ENCODE measurements at places on chromosomes 16 and 17.
A peak's percentile ranks its signal among the peaks of the same experiment; 100 is the strongest.

DNA sequence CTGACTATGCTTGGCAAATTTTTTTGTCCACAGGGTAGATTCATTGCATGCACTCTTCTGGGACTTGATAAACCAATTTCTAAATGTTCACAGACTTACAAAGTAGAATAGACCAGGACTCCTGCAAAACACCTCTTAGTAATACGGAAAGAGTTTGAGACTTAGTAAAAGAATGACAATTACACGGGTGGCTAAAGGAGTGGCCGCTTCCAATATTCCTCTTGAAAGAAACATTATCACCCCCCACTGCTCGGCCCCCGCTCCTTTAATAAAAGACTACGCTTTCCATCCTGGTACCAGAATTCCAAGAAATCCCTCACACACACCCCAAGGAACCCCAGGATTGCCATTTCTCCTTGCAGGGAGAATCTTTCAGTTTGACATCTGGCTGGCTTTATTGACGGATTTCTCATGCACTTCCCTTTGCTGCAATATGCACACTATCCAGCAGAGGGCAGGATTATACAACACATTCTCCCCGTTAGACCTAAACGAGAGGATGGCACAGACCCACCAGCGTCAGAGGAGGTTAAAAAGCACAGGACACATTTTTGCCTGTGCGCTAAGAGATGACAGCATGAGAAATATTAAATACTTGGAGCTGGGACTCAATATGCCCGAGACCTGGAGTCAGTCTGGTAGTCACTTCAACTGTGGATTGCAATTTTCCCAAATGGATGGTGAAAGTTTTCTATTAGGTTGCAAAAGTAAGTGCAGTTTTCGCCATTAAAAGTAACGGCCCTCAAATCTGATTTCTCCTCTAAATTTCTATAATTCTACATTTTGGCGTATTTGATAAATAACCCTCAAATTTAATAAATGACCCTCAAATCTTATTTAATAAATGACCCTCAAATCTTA is 46.6 kb upstream of the NUDT7 start:
- no peak overlapping the region for H3K27ac ChIP-seq
- DNase-seq = peak; percentile 65
- H3K36me3 ChIP-seq = no peaks in the 10 kb centered on the region
- H3K4me3 ChIP-seq = no peak overlapping the region
- H3K27me3 ChIP-seq = no peaks in the 10 kb centered on the region

DNA sequence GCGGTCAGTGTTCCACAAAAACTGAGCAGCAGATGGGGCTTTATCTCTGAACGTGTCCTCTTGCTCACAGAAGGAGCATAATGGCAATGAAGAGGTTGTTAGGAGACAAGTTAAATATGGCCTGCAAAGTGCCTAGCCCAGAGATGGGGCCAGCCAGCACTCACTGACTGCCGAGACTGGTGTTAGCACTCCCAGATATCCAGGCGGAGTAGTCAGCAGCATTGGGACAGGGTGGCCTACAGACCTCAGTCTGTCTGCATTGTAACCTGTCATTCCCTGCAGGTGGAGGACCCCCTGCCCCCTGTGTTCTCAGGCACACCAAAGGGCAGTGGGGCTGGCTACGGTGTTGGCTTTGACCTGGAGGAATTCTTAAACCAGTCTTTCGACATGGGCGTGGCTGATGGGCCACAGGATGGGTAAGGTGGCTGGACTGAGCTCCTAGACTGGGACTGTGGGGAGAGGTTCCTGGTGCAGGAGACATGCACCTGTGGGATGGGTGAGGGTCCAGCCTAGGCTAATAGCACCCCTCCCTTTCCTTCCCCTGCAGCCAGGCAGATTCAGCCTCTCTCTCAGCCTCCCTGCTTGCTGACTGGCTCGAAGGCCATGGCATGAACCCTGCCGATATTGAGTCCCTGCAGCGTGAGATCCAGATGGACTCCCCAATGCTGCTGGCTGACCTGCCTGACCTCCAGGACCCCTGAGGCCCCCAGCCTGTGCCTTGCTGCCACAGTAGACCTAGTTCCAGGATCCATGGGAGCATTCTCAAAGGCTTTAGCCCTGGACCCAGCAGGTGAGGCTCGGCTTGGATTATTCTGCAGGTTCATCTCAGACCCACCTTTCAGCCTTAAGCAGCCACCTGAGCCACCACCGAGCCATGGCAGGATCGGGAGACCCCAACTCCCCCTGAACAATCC is 4.2 kb downstream of the MFAP4 start:
- H3K36me3 ChIP-seq = peaks cover 53% of the 10 kb centered on the region
- peak; percentile 15 for DNase-seq
- no peak overlapping the region for H3K4me3 ChIP-seq
- H3K27ac ChIP-seq = no peak overlapping the region
- H3K27me3 ChIP-seq = no peaks in the 10 kb centered on the region

GRCh38 chr17:79975498-79976134 is 60.1 kb downstream of the TBC1D16 start:
- no peaks in the 10 kb centered on the region for H3K4me1 ChIP-seq
- DNase-seq = no peak
- no peaks in the 10 kb centered on the region for H3K36me3 ChIP-seq
- no peak overlapping the region for H3K4me3 ChIP-seq
- no peak overlapping the region for H3K27ac ChIP-seq

DNA sequence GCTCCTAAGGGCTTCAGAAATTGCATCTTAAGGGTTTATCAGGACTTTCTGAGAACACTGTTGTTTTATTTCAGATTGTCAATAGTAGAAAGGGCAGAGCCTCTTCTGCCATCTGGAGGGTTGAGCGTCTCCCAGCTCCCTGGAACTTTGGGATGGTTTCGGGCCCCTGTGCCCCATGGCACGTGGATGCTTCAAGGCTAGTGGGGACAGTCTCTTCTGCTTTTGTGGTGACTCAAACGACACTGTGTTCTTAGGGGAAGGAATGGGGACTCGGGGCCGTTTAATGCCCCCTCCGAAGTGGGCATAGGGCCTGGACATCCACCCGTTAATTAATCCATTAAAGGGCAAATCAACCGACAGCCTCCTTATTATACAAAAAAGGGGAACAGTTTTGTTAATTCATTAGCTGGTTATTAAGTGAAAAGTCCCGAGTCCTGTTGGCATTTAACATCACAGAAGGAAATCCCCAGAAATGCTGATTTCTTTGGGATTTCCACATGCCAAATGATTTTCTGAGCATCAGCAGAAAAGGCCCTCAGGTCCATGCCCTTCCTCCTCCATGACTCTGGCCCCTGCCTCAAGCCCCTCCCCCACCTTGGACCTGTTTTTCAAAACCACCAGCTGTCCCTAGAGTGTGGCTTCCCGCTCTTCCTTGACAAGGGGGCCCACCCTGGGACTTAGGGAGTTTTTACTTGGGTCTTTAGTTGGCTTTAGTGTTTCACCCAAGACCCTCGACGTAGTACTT is 68.7 kb downstream of the ARSG start:
- H3K27me3 ChIP-seq = no peaks in the 10 kb centered on the region
- no peaks in the 10 kb centered on the region for H3K36me3 ChIP-seq
- H3K4me1 ChIP-seq = no peaks in the 10 kb centered on the region
- no peak overlapping the region for H3K27ac ChIP-seq
- H3K4me3 ChIP-seq = no peak overlapping the region

DNA sequence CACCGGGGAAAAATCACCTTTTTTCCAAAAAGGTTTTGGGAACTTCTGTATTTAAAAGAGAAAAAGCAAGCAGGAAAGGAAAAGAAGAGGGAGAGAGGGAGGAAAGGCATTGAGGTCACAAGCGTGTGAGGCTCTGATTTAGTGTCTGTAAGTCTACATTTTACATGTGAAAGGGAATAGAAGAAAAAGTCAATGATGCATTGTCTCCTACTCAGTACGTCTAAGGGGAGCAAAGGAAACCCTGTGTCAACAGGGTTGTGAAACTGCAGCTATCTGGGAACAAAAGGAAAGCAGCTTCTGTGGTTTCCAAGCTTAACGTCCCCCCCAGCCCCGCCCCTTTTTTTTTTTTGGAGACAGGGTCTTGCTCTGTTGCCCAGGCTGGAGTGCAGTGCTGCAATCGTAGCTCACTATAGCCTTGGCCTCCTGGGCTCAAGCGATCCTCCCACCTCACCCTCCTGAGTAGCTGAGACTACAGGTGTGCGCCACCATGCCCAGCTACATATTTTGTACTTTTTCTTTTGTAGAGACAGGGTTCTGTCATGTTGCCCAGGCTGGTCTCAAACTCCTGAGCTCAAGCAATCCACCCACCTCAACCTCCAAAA is 1.8 kb upstream of the CDC42EP4 start:
- no peaks in the 10 kb centered on the region for H3K36me3 ChIP-seq
- DNase-seq = no peak
- H3K4me3 ChIP-seq = no peak overlapping the region
- H3K27me3 ChIP-seq = no peaks in the 10 kb centered on the region
- peaks cover 10% of the 10 kb centered on the region for H3K4me1 ChIP-seq

DNA sequence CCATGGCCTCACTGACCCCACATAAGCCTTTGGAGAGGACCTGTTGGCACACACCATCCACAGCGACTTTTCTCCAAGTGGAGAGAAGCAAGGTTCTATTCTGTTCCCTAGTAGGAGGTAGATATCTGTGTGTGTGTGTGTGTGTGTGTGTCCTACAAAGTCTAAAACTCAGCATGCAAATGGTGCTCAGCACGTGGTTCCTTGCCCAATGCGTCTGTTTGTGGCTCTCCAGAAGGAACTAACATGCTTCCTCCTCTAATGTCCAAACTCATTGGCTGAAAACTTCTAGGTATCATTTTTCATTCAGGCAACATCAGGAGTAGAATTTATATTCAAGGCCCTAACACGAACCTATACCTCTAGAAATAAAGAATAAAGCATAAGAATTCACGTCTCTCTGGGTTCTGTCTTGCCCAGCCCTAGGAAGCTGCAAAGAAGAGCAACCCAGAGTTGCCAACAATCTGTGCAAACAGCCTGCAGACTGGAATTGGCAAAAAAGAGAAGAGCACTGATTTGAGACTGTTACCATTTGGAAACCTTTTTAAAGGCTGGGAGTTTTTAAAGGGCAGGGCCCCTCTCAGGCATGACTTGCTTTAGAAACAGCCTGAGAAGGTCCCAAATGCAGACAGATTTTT is 25.5 kb downstream of the MAP3K14 start:
- H3K27me3 ChIP-seq = no peaks in the 10 kb centered on the region
- H3K4me3 ChIP-seq = no peak overlapping the region
- peaks cover 90% of the 10 kb centered on the region for H3K4me1 ChIP-seq
- peaks cover 41% of the 10 kb centered on the region for H3K36me3 ChIP-seq
- H3K27ac ChIP-seq = peak overlapping the region; percentile 88
- DNase-seq = peak; percentile 59

DNA sequence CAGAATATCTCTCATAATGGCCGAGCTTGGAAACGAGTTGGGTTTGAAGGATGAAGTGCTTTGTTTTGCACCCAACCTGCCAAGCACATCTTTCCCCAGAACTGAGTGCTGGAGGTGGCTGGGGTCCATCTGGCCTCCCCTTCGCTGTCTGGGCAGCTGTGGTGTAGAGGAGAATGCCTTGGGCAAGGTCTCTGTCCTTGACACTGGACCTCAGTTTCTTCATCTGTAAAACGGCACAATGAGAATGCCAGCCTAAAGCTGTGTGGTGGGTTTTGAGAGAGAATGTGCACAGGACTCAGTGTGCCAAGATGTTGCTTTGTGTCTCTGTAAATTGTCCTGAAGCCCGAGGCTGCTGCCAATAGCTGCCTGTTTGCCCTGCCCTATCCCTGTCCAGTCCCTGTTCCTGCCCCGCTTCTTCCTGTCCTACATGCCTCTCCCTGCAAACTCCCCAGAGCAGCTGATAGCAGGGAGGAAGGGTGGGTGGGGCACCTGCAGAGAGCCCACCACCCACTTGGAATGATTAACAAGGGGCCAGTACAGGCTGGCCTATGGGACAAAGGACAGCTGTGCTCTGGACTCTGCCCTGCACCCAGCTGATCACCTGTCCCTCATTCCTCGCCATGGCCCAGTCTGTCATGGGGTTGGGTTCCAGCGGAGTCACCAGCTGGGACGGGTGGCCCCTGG is 15.3 kb downstream of the LASP1 start:
- H3K4me1 ChIP-seq = peaks cover 28% of the 10 kb centered on the region
- H3K36me3 ChIP-seq = peaks cover 66% of the 10 kb centered on the region
- H3K4me3 ChIP-seq = no peak overlapping the region
- no peak overlapping the region for H3K27ac ChIP-seq
- no peaks in the 10 kb centered on the region for H3K27me3 ChIP-seq

DNA sequence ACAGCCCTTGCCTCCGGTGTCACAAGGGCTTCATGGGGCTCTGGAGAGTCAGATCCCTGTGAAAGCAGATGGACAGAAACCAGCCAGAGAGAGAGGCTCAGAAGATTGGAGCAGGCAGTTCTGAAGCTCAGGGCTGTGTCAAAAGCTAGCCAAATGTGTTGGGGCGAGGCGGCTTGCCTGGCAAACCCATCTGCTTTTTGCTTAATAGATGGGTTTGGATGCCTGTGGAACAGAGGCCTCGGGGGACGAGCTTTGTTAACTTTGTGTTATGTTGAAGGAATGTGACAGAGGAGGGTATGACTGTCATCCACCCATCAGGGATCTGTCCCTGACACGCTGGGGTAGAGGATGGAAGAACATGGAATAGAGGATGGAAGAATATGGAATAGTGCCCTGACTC is 21.0 kb upstream of the SLC12A3 start:
- H3K27ac ChIP-seq = no peak overlapping the region
- no peak overlapping the region for H3K4me3 ChIP-seq
- H3K4me1 ChIP-seq = no peaks in the 10 kb centered on the region

DNA sequence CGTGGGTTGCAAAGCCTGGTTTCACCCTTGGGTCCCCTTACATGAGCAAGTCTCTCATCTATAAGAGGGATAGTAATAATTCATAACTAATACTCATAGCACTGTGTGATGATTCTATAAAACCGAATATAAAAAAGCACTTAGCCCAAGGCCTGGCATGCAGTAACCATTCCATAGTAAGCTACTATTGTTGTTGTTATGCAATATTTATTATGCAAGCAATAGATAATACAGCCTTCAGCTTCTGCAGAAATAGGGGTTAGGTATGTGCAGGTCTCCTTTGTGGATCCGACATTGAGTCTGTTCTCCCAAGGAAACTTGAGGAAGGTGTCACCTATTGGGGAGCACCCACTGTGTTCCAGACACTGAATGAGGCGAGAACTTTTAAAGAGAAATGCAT is 401.1 kb downstream of the UTP18 start:
- H3K4me3 ChIP-seq = no peak overlapping the region
- no peaks in the 10 kb centered on the region for H3K4me1 ChIP-seq
- no peaks in the 10 kb centered on the region for H3K36me3 ChIP-seq
- H3K27me3 ChIP-seq = no peaks in the 10 kb centered on the region

- no peaks in the 10 kb centered on the region for H3K36me3 ChIP-seq
- H3K4me1 ChIP-seq = no peaks in the 10 kb centered on the region
- no peaks in the 10 kb centered on the region for H3K27me3 ChIP-seq
- DNase-seq = peak; percentile 58
- H3K27ac ChIP-seq = no peak overlapping the region
Measured at GRCh38 chr16:17194190-17194780, 276.5 kb downstream of the XYLT1 start.
